ENCODE measurements at places on chromosomes 11 and 22.

DNA sequence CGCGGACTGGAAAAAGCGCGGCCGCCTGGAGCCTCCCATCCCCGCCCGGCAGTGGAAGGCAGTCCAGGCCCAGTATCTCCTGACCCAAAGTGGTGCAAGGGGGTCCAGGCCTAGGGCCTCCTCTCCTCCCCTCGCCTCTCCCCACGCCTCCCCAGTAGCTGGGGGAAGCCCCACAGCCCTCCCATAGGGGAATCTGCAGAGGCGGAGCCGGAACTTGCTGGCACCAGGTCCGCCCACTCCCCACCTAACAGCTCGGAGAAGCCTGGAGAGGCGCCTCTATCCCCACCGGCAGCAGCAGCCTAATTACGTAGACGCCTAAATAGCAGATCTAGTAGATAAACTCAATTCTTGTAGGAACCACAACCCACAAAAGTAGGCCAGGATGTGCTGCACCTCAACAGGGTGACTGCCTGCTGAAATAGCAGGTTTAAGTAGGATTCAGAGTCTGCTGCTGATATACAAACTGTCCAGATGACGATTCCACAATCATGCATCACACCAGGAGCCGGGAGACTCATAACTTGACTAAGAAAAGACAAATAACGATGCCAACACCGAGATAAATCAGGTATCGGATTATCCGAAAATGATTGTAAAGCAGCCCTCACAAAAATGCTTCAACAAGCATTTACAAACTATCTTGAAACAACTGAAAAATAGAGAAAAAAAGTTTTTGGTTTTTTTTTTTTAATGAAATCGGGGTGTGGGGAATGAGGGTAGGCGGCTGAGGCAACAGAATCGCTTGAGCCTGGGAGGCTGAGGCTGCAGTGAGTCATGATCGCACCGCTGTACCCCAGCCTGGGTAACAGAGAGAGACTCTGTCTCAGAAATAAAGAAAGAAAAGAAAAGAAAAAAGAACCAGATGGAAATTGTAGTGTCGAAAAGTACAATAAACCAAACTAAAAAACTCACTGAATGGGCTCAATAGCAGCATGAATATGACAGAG lies 11.4 kb upstream of the BRD1 start:
- peak; percentile 92 for DNase-seq

DNA sequence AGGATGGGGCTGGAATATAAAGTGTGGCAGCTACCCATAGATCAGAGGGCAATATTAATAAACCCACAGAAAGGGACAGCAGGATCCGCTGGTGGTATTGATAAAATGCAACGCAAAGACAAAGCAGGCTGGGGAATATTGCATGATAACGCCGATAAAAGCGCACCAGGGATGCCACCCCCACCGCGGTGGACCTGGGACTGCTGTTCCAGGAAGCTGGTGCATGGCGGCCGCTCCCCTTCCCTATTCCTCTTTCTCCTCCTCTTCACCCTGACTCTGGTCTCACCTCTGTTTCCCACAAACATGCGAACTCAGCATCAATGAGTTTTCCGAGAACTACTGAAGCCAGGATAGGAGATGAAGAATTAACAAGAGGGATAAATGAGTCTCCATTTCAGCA lies 20.2 kb downstream of the SPATA19 start:
- DNase-seq, result no peak

DNA sequence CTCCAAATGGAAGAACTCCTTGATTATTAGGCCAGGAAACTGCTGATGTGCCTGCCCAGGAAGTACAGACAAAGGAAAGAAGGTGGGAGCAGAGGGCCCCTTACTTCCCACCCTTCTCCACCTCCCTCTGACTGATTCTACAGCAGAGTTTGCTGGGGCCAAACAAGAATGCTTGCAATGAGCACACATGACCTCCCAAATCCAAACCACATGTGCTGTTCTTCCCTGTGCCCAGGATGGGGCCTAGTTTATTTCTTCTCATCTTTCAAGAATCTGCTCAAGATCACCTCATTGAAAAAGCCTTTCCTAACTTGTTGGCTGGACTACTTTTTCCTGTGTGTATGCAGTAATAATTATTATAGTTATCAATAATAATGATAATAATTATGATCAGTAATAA lies 286.1 kb downstream of the RAB38 start:
- no peak for DNase-seq

DNA sequence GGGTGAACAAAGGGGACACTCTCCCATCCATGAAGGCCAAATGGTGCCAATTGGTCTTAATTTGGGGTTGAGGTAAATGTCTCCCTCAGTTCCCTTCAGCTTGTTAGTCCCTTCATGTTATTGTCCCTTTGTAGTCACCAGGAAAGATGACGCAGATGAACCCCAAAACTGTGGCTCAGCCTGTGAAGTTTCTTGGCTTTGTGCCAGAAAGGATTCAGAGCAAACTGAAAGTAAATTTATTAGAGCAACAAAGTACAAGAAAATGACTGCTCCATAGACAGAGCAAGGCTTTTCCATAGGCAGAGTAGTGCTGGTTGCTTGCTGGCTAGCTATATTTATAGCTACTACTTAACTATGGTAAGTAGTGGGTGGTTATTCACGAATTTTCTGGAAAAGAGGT lies 16.7 kb downstream of the OR4C3 start:
- no peak for DNase-seq

DNA sequence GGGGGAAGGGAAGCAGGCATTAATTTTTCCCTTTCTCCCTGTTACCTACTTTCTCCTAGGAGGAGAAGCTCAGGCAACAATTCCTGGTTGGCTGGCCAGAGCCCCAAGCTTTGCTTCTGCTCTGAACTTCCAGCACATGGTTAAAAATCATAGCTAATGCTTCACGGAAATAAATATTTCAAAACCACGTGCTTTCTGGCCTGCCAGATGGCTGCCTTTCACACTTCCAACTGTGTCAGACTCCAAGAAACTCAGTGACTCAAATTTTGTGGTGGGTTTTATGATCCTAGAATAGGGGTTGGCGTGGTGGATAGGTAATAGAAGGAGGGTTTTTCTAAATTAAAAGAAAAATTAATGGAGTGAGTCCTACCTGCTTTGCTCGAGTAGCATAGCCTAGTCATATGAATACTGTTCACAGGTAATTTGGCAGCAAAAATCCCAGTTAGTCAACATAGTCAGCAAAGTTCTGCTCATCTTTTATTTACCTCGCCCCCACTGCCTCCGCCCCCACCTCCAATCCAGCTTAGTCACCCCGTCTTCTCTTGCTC lies 58.6 kb downstream of the SC5D start:
- DNase-seq, result no peak

DNA sequence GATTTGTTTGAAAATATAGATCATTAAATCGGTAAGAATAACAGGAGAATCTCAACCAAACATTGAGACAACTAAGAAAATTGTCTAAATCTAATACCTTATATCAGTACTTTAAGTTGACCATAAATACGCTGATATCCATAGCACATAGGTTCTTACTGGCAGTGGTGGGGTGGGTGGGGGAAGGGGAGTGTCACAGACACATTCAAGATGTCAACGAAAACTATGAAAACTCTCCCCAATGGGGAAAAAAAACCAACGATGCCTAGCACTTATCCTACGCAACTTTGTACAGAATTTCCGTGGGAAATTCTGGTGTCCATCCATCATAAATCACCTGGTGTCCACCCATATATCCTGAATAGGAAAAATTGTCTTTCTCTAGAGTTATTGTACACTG lies 6.2 kb downstream of the GRAP2 start:
- peak; percentile 54 for DNase-seq

- DNase-seq, result no peak
These were observed 22.6 kb upstream of the RCN1 start for GRCh38 chr11:32068134-32068870.

GRCh38 chr11:134856056-134856971 lies 444.3 kb upstream of the B3GAT1 start:
- DNase-seq, result no peak

GRCh38 chr11:134022748-134023147 lies 46.1 kb upstream of the JAM3 start:
- no peak for DNase-seq

GRCh38 chr11:70472240-70472639 lies 73.9 kb downstream of the CTTN start:
- DNase-seq, result no peak

DNA sequence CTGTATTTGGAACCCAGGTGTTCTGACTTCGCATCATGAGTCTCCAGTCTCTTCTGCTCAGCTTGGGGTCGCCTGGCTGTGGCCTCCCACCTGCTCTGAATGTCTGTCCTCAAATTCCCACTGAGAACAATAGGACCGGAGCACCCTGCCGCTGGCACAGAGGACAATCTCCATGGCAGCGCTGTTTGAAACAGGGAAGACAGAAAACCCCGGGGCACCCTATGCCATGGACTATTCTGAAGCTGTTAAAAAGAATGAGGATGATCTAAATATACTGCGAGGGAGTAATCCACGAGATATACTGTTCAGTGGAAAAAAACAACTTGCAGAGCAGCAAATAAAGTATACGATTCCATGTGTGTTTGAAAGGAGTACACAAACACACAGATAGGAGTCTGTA lies 415.6 kb upstream of the NARS2 start:
- DNase-seq, result no peak

GRCh38 chr11:15727520-15727914 lies 612.8 kb downstream of the INSC start:
- DNase-seq, result no peak

GRCh38 chr22:22547692-22548300 lies 11.3 kb downstream of the PRAME start:
- DNase-seq, result no peak

- no peak for DNase-seq
These were observed 14.7 kb downstream of the MGAT3 start for GRCh38 chr22:39471381-39472141.

GRCh38 chr11:126305699-126306098 lies 1.8 kb downstream of the DCPS start:
- no peak for DNase-seq

- no peak for DNase-seq
These were observed 245.7 kb downstream of the ST3GAL4 start for GRCh38 chr11:126601136-126601535.

GRCh38 chr11:65390099-65390941 lies 3.9 kb downstream of the FRMD8 start:
- DNase-seq, result no peak
